ENCODE measurements at places on chromosomes 1 and 21.

DNA sequence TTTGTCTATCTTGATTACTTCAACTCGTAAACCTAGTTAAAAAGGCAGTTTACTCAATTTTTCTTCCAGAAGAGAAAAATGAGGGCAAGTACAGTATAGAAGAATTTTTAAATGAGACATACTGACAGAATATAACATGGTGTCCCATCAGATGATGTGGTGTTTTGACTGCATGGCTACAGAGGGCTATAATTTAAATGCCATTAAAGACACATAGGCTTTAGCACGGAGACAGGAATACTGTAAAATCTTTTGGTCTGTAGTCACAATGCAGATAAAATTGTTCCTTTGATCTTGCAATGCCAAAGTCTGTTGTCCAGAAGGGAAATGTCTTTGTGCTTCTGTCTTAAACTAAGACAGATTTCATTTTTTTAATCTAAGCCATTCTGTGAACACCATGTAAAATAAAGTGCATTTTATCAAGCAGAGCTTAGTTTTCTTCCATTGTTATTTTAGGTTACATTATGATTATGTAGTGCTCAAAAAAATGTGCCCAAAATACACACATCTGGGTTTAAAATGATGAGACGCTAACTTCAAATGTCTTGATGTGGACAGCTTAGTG, 249.6 kb downstream of the PTPRC start:
- DNase-seq, result no peak

- DNase-seq, result no peak
These were observed 83.6 kb downstream of the ITPKB start for GRCh38 chr1:226655251-226656163.

DNA sequence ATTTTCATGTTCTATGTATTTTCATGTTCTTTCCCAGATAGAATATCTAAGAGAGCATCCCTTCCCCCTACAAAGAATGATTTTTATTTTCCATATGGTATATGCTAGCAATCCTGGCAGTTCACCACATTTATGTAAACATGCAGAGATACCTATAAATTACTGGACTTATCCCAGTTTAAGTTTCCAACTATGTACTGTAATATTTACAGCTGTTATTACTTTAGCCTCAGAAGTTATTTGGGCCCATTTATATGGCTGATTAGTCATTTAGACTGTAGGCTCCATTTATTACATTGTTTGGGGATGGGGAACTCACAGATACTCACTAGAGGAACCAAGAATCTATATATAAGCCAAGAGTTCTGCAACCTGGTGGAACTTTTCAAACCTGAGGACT, 84.8 kb upstream of the WARS2 start:
- no peak for DNase-seq

- no peak for DNase-seq
These were observed 71.7 kb upstream of the MPC2 start for GRCh38 chr1:168008595-168008994.

DNA sequence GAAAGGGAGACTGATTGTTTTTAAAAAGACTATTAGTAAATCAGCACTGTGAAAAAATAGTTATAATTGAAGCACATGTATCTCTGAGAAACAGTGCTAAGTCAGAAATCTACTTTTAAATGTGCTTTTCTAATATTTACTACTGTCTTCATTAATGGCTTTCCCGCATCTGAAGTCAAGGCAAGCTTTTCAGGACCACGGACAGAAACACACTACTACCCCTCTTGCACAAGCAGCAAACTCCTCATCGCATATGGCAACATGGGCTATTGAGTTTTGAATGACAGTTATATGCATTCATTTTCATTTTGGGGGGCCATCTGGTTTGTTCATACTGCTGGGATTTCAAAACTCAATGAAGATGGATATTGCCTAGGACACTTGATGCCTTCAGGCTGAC, 433.4 kb upstream of the CAMK1G start:
- no peak for DNase-seq

GRCh38 chr1:112060261-112060660, 70.8 kb upstream of the KCND3 start:
- DNase-seq, result no peak

DNA sequence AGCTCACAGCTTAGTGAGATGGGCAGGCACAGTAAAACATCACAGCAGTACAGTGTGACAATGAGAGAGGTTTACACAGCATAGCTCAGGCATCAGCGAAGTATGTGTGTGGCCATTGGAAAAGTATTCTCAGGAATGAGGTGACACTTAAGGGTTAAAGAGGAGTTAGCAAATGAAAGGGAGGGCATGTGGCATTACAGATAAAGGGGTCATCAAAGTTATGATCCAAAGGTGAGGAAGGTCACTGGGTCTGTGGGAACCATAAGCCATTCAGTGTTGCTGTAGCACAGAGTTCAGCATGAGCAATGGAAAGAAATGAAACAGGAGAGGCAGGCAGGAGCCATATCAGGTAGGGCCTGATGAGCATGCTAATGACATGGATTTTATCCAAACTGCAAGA, 4.5 kb upstream of the C8B start:
- no peak for DNase-seq

DNA sequence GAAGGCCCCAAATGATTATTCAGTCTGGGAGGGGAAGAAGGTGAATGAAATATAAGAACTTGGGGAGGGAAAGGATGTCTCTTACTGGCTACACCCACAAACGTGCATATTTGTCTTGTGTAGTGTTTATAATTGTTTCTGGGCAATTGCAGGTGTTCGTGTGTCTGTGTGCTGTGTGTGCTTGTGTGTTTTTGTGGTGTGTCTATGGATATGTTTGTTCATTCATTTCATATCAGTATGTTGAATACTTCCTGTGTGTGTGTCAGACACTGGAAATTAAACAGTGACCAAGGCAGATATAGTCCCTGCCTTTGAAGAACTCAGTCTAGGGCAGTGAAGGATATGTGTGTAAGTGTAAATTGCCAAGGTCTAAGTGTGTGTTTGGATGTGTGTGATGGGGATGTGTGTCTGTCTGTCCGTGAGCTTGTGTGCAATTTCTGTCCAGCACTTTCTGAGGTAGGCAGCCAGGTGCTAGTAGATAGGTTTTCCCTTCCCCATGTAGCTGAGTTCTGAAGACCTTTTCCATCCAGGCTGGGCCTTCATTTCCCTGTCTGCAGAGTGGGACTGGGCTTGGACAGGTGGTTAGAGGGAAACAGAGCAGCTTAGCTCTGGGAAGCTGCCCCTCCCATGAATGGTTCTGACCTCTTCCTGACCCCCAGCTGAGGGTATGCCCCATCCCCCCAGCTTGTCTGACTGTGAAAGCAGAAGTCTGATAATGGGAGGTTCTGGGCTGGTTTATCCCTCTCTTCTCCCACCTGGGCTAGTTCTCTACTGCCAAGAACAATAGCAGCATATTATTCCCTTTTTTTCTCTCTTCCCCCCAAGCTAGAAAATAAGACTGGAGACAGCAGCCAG, 3.8 kb downstream of the AGO1 start:
- DNase-seq, result no peak

GRCh38 chr1:161511018-161511755, 5.9 kb downstream of the FCGR2A start:
- DNase-seq, result no peak

GRCh38 chr1:95287081-95287480, 53.1 kb downstream of the RWDD3 start:
- no peak for DNase-seq

DNA sequence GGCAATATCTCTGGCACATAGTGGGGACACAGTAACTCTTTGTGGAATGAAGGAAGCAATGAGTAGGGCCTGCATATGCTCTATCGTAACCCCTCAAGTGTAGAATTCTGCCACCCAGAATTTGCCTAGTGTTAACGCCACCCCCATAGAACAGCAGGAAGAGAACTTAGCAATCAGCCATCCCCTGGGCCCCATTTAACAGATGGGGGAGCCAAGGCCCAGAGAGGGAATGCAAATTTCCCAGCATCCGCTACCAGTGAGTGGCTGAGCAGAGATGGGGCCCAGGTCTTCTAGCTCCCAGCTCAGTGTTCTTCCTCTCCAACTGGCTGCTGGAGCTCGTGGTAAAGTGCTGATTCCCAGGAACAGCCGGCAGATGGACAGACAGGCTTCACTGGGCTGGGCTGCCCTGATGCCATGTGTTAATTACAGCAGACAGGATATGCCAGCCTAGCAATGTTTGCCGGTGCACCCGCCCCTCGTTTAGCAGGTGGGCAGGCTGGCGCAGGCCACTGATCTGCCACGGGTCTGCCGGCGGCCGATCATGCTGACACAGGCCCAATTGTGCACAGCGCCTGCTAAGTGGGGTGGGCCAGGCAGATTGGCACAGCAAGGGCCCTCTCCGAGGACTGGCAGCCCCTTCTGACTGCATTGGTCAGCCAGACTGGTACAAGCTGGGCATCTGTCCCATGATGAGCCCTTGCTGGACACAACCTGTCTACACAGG, 171.9 kb downstream of the IGSF21 start:
- DNase-seq, result no peak

GRCh38 chr1:10456661-10457060, 6.8 kb downstream of the CORT start:
- DNase-seq, result no peak

- DNase-seq, result no peak
These were observed 3.3 kb upstream of the LSM10 start for GRCh38 chr1:36400825-36401601.

DNA sequence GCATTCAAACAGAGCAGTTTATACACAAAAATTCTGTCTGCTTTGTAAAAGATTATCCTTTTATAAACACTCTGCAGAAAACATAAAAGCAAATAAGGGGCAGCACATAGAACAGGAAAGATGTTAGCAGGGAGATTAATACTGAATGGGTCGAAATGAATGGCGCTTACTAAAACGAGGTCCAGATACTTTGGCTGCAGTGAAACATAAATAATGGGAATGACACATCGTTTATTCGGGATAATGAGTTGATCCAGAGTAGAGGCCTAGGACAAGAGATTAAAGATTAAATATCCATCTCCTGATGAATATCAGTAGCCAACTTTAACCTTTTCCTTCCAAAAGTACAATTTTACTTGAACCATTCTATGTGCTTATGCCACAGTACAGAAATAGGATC, 54.4 kb upstream of the PROX1 start:
- DNase-seq, result no peak

DNA sequence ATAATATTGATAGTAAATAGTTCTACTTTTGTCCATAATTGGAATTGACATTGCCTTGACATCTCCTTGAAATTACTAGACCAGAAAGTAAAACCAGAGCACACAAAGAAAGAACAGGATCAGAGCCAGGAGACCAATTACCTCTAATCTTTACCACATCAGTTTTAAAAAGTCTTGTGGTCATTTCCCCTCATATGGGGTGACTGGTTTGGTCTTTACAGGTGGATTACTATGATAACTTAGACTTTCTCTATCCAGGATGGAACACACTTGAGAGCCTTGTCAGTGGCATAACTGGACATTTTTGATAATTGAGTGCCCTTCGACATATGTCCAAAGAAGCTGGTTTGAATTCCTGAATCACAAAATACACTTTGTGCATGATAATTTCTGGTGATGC, 1148.1 kb upstream of the NCAM2 start:
- no peak for DNase-seq

DNA sequence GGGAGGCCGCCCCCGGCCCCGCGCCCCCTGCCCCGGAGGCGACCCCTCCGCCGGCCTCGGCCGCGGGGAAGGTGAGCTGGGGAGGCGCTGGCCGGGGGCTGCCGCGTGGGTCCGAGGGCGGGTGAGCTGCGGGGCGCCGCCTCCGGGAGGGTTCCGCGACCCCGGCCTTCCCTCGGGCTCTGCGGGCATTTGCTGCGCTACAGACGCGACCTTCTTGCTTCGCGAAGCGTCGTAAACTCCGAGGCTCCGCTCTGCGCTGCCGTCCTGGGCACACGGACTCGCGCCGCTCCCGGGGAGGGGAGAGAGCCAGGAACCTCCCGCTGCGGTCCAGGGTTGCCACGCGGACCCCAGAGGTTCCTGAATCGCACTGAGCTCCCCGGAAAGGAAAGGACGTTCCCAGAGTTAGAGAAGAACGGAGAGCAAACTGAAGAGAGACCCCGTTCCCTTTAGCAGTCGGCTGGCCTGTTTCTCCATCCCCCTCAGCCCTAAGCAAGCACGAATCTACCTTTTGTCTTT, 345 bp downstream of the SLX9 start:
- no peak for DNase-seq

- DNase-seq, result no peak
These were observed 80.1 kb upstream of the ATF3 start for GRCh38 chr1:212528501-212528900.

DNA sequence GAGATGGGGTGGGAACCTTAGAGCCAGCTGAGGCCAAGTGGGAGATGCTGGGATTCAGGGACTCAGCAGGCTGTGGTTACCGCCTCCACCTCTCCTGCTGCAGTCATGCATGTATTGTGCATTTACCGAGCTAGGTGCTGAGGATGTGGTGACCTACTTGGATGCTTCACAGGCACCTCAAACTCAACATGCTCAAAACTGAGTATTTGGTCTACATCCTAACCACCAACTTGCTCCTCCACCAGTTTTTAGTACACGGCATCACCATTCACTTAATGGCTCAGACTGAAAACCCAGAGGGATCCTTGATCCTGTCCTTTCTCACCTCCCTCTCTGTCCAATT, 5.6 kb downstream of the CHRNB2 start:
- DNase-seq, result no peak

Data from NCI-H187 treated with DMSO at 0.1 percent for 48 hours (cell line).